ENCODE measurements at places on chromosomes 4 and X. TPM values are rescaled to one million over a fixed set of nuclear protein-coding genes. Genes with fewer than 3 reads are reported as not detected.

F8A3 gene
- 0.31 TPM for total RNA-seq

DNA sequence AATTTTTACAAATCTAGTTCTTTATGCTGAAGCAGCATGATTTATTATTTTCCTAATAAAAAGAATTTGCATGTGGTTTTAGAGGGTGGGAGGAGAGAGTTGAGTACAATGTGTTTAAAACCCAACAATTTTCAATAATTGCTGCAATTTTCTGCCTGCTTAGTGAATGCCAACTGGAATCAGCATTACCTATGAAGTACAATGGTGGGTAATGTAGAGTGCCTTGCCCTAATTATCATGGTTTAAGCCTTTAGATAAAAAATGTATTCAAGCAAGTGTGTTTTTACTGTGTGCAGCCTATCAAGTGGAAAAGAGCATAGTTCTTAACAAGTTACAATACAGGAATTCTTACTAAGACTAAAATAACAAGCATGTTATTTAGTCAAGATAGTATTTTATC lies 77.9 kb upstream of the ANKRD50 start:
- no peak for DNase-seq

DNA sequence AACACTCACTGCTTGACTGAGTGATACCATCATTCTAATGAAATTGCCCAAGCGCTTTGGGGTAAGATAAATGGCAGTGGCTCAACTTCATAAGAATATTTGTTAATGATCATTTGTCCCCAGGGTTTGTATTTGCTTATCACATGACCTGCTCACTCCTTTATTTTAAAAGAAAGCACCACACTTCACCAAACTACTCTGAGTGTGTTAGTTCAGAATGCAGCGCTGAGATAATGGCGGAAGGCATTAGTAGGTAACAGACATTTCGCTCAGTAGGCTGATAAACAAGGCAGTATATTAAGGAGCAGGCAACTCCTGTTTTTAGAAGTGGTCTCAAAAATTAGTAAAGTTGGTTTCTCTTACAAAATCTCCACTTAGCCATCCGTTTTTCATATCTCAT lies 1.6 kb downstream of the SNX25 start:
- DNase-seq: no peak

DNA sequence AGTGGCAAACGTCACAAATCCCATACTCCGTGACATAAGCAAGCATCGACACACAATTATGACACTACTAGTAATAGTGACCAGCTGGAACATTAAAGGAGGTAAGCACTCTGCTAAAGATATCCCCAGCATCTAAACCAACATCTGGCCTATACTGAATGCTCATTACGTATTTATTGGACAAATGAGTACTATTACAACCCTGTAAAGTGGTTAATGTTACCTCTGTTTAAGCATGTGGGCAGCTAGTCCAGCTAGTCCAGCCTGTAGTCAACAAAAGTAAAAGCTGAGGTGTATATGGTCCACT lies 419 bp upstream of the RPGR start:
- DNase-seq: no peak

DNA sequence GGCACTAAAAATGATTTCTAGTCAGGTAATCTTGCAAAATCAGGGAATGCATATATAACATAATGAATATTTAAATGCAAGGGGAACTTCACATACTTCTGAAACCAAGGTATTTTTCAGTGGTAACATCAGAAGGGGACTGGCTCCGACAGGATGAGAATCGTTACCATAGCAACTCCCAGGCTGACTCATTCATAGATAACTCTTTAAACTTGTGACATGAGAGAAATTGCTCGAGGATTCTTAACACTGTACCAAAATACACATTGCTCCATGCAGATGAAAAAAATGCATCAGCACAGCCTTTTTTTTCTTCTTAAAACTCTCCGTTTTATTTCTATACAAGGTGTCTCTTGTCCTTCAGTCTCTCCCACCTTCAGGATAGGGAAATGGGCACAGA lies 114.3 kb downstream of the GABRB1 start:
- no peak for DNase-seq

DNA sequence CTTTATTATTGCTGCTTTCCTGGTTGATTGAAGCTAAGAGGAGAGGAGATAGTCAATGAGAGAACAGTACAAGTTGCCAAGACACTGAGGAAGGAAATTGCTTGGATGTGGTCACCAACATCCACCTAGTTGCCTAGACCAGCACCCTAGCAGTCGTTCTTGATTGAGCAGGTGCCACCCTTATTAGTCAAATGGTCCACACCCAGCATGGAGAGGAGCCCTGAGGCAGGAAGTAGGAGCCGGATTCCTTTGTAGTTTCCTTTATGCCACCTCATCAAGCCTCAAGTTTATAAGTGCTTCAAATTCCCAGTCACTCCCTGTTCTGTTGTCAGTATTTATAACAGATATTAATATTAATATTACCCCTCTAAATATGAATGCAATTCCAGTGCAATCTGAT lies 19.1 kb downstream of the PAGE2 start:
- DNase-seq: no peak

GRCh38 chrX:20267607-20267930 lies 860 bp upstream of the RPS6KA3 start:
- no peak for DNase-seq

- DNase-seq: no peak
Observed at GRCh38 chrX:56397636-56398035, 165.5 kb downstream of the KLF8 start.
